ENCODE measurements at places on chromosomes 6 and 20. TPM values are rescaled to one million over a fixed set of nuclear protein-coding genes. Genes with fewer than 3 reads are reported as not detected.
A peak's percentile ranks its signal among the peaks of the same experiment; 100 is the strongest.

GRCh38 chr6:3742426-3743344 lies 8.8 kb downstream of the PXDC1 start:
- peak; percentile 82 for DNase-seq
- no peak overlapping the region for H3K27ac ChIP-seq
- no peaks in the 10 kb centered on the region for H3K36me3 ChIP-seq
- no peak overlapping the region for H3K4me3 ChIP-seq

DNA sequence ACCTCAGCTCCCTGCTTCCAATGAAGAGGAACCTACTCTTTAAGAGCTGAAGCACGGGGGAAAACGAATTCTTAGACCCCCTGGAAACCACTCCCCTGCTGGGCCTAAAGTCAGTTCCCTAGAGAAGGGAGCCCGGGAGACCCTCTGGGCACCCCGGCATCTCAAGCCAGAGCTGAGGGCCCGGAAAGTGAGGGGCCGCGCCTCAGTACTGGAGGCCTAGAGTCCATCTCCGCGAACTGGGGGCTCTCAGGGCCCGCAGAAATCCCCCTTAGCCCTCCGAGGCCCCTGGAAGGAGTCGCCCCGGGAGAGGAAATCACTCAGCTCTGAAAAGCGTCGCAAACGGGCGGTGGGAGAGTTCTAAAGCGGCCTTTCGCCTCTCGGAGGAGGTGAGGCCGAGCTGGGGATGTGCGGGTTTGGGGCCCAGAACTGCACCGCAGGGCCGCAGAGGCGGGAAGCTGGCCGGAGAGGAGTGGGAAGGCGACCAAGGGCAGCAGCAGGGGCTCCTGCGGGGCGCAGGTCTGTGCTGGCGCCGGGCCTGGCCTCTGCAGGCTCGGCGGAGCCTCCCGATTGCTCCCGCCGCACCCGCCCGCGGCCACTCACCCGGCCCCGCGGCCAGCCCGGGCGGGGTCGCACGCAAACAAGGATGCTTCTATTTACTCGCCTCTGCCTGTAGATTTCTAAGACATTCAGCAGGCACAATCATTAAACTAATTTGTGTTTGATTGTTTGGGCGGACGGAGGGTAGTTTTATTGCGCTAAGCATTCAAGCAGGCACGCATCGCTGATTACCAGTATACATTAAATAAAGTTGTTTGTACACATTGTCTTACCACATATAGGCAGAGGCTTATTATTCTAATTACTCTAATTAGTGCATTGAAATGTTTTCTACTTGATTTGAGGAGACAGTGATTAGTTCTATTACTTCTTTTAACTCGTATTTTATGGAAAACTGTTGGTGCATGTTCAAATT lies 9.2 kb downstream of the POU3F2 start:
- H3K27ac ChIP-seq, result no peak overlapping the region
- H3K27me3 ChIP-seq, result peaks cover 90% of the 10 kb centered on the region
- no peaks in the 10 kb centered on the region for H3K36me3 ChIP-seq
- peak overlapping the region; percentile 9 for H3K4me3 ChIP-seq
- H3K4me1 ChIP-seq, result peaks cover 14% of the 10 kb centered on the region

DNA sequence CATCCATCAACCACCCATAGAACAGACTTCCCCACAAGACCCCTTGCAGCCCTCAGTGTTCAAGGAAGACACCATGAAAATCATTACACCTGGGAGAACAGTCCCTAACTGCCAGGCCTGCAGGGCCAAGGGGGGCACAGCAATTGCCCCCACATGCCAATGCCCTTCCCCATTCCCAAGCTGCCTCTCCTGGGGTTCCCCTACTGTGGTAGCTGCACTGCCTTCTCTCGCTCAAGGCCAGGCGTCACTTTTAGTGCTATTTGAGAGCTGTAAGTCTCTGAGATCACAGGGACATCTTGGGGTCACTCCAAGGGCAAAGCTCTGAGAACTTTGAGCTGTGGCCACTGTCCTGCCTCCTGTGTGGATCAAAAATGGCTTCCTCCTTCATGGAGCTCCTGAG lies 6.0 kb upstream of the ACSS1 start:
- H3K27me3 ChIP-seq, result peaks cover 69% of the 10 kb centered on the region
- H3K36me3 ChIP-seq, result no peaks in the 10 kb centered on the region
- H3K27ac ChIP-seq, result no peak overlapping the region

DNA sequence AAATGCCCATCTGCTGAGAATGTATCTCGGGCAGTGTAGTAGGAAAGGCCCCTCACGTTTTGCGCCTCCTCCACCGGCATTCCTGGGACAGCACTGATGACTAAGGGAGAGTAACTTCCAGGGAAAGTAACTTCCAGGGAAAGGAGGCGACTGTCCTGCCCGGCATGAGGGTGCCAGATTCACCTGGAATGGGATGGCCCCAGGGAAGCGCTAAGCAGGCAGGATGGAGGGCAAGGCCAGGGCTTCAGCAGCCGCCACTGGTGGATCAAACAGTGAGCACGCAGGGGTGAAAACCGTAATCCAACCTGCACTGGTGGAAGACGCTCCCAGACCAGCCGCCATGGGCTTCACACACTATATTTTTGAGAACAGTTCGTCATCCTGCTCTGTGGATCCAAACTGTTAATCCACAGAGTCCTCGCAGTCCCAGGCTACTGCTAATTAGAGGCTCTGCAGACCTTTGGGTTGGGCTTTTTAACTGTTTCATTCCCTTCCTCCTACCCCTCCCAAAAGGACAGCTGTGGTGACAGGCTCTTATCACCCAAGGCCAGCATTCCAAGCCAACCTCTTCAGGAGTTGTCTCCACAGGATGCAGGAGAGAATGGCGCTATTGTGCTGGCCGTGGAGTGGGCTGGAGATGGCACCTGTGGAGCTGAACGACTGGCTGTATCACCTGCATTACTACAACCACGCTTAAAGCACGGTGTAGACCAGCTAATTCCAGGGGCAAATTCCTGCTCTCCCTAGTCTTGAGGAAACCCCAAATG lies 178.9 kb downstream of the DLL1 start:
- no peak for DNase-seq
- H3K27me3 ChIP-seq, result peaks cover 19% of the 10 kb centered on the region
- no peaks in the 10 kb centered on the region for H3K4me1 ChIP-seq
- no peak overlapping the region for H3K27ac ChIP-seq
- H3K4me3 ChIP-seq, result no peak overlapping the region

GRCh38 chr6:38067263-38067980 lies 247.9 kb downstream of the ZFAND3 start:
- no peak for DNase-seq
- H3K4me3 ChIP-seq, result no peak overlapping the region
- peaks cover 7% of the 10 kb centered on the region for H3K4me1 ChIP-seq
- peaks cover 14% of the 10 kb centered on the region for H3K36me3 ChIP-seq
- H3K27me3 ChIP-seq, result no peaks in the 10 kb centered on the region

GRCh38 chr6:149446791-149447376 lies 37.9 kb downstream of the ZC3H12D start:
- DNase-seq, result no peak
- no peaks in the 10 kb centered on the region for H3K36me3 ChIP-seq
- no peaks in the 10 kb centered on the region for H3K4me1 ChIP-seq
- H3K27me3 ChIP-seq, result peaks cover 43% of the 10 kb centered on the region
- H3K27ac ChIP-seq, result no peak overlapping the region

DNA sequence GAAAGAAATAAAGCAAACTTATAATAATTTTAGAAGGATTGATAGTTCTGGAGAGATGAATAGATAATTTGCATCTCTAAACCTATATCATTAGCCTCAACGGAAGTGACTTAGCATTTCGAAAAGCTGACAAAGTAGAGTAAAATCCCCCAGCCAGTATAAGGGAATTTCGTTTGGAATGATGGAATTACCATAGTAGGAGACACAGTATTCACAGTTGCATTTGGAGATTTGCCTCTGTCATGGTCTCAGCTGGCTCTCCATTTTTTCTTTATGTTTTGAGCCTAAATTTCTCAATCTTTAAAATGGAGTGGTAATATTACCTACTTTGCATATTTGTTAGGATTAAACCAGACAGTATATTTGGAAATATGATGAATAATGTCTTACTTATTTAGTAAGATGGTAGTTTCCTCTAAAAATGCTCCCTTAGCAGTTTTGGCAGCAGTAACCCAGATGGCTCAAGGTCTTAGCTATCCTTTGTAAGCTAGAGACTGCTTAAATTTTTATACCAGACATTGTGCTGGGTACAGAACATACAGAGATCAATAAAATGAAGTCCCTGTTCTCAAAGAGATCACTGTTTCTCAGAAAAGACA lies 58.2 kb downstream of the SMAP1 start:
- H3K4me1 ChIP-seq, result peaks cover 5% of the 10 kb centered on the region
- peaks cover 6% of the 10 kb centered on the region for H3K36me3 ChIP-seq
- peak overlapping the region; percentile 50 for H3K27ac ChIP-seq
- no peak overlapping the region for H3K4me3 ChIP-seq
- DNase-seq, result no peak
- no peaks in the 10 kb centered on the region for H3K27me3 ChIP-seq

PSMB9 gene
- not detected for total RNA-seq

PARD6B gene
- 32.9 TPM for total RNA-seq

SMLR1 gene
- 0.79 TPM for total RNA-seq

DNA sequence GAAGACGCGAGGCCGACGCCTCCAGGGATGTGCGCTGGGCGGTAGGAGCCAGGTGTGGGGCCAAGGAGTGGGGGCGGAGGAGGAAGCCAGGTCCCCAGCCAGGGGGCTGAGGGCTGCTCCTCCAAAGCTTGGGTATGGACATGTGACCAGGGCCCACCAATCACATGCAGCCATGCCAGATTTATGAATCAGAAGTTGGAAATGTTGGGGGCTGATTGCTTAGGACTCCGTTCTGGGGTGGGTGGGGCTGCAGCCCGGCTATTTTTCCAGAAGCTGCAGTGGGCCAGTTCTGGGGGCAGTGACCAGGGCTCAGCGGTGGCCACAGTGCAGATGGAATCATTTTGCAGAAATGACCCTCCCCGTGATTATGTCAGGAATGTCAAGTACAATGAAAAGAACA lies 96.0 kb downstream of the CEBPB start:
- no peaks in the 10 kb centered on the region for H3K4me1 ChIP-seq
- no peak overlapping the region for H3K4me3 ChIP-seq

DNA sequence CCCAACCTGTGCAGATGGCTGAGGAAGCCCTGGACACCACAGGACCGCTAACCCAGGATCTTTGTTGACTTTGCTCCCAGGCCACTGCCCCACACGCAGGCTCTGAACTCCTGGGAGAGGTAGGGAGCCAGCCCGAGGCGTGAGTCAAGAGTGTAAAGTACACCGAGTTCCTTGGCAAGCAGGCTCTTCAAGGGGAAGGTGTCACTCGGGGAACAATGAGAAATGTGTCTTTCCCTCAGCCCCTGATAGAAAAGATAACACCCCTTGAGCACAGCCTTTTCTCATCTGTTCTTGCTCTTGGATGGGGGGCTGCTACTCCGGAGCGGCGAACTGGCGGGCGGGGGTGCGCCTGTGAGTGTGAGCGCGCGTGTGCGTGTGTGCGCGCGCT lies 472 bp upstream of the EDN3 start:
- no peak for DNase-seq
- peaks cover 3% of the 10 kb centered on the region for H3K36me3 ChIP-seq
- no peak overlapping the region for H3K27ac ChIP-seq
- no peaks in the 10 kb centered on the region for H3K4me1 ChIP-seq
- peak overlapping the region; percentile 37 for H3K4me3 ChIP-seq

DNA sequence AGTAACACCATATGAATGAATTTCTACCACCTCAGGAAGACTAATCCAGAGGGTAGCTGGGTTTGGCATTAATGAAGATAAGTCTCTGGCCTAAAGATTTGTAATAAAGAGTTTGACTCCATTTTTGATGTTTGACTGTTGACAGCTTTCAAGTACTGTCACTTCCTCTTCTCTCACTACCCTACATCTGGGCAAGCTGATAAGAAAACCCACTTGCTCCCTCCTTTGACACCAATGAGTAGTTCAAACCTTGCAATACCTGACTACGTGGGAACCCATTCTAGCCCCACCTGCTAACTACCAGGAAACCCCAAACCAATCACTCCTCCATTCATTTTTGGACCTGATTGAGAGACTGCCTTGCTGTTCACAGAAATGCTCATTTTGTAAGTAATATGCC lies 621.5 kb downstream of the TENT5A start:
- no peaks in the 10 kb centered on the region for H3K36me3 ChIP-seq
- H3K27ac ChIP-seq, result no peak overlapping the region
- DNase-seq, result no peak
- H3K4me3 ChIP-seq, result no peak overlapping the region
- no peaks in the 10 kb centered on the region for H3K27me3 ChIP-seq
